ENCODE measurements at places on chromosomes 11 and 22.

DNA sequence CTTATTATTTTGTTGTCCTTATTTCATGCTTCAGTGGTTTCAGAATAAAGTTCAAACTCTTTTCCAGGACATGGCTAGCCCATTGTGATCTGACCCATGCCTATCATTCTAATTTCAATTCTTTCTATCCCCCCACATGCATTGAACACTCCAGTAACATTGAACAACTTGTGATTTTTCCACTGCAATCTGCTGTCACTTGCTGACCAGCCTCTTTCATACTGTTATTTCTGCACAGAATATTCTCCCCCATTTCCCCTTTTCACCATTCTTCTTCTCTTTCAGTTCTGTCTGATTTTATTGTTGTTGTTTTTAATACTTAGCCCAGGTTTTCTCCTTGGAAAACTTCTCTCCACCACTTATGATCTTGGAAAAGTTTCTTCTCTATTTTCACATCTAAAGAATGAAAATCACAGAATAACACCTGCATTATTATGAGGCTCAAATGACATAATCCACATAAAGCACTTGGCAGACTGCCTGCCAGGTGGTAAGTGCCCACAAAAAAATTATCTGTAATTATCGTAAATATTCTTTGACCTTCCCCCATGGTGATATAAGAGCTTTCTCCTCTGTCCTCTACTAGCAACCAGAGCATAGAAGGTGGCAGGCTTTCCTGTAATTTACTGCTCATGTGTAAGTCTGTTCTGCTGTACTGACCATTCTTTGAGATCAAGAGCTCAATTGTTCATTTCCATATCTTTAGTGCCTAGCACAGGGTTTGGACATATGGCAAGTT lies 51.9 kb upstream of the EED start:
- DNase-seq: no peak

GRCh38 chr11:65918211-65919140 lies at the start of gene C11orf68:
TSS of gene C11orf68 (minus strand) at chr11:65919062. CDS start at chr11:65919031, 31 bp downstream.
- DNase-seq: no peak

- DNase-seq: no peak
Measured at GRCh38 chr11:83722392-83723119, 436.4 kb upstream of the CCDC90B start.

DNA sequence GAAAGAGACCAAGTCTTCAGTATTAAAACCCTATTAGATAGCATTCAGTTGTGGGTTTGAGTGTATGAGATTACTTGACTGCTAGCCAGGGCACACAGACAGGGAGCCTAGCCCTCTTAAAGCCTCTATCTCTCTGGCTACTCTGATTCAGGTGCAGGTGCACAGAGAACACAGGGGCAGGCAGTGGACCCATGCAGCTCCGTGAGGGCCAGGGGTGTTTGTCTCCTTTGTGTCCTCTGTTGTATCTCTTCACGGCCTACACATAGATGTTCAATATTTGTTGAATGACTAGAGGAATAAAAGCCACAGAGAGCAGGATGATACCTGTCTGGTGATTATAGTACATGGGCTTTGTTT lies 21.5 kb upstream of the AIFM3 start:
- no peak for DNase-seq

GRCh38 chr11:85718991-85719807 lies 33.2 kb upstream of the CCDC89 start:
- DNase-seq: no peak

DNA sequence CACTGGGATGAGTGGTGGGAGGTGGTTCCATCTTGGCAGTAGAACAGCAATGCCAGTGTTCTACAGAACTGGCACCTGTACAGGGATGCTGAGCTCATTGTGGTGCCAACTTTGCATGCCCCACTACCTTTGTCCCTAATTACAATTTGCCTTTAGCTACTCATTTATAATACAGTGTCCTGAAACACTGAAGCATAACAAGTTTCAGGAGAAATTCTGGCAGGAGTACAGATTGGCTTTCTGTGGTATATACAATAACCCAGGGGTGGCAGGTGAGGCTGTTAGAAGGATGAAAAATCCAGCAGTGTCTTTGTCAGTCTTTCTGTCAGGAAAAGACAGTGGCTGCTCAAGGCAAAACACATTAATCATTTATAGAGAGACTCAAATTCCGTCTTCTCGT lies 240.3 kb downstream of the FAM76B start:
- DNase-seq: no peak

DNA sequence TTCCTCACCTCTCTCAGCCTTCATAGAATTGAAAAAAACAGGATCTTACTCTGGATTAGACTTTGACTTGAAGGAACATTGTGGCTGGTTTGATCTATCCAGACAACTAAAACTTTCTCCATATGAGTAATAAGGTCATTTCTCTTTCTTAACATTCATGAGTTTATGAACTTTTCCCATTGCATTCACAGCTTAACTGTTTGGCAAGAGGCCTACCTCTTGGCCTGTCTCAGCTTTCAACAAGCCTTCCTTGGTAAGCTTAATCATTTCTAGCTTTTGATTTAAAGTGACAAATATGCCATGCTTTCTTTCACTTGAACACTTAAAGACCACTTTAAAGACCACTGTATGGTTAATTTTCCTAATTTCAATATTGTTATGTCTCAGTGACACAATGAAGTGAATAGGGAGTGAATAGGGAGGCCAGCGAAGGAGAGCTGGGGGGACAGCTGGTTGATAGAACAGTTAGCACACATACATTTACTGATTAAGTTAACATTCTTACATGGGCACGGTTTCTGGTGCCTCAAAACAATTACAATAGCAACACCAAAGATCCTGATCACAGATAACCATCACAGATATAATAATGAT lies 17.0 kb downstream of the IMMP1L start:
- no peak for DNase-seq

GRCh38 chr11:10590218-10590915 lies 21.9 kb upstream of the LYVE1 start:
- DNase-seq: no peak

- DNase-seq: no peak
Measured at GRCh38 chr11:68929706-68930570, 26.2 kb downstream of the IGHMBP2 start.

DNA sequence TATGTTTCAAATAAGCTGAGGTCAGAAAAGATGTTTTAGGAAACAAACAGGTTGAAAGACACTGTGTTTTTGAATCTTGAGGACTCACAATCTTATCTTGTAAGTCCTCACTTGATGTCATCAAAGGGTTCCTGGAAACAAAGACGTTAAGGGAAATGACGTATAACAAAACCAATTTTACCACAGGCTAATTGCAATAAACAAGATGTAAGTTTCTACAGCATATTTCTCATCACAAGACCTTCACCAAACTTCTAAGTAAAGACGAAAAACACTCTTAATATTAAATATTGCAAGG lies 433.5 kb upstream of the FAT3 start:
- no peak for DNase-seq

DNA sequence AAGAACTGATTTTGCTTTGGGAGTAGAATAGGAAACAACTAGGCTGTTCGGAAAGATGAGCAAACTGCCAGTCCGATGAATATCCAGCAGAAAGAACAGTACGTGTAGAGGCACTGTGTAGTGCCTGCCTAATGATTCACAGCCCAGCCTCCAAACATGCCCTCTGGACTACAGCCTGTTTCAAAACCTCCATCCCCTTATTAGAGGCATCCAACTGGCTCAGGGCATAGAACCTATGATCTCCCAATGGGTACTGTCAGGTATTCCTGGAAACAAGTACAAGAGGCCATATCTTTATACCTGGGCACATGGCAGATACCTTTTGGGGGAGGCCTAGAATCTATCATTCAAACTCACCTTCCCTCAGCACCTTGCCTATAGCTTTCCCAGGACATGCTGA lies 4.9 kb downstream of the RRP8 start:
- no peak for DNase-seq

GRCh38 chr11:15228331-15228849 lies 113.7 kb downstream of the INSC start:
- no peak for DNase-seq

DNA sequence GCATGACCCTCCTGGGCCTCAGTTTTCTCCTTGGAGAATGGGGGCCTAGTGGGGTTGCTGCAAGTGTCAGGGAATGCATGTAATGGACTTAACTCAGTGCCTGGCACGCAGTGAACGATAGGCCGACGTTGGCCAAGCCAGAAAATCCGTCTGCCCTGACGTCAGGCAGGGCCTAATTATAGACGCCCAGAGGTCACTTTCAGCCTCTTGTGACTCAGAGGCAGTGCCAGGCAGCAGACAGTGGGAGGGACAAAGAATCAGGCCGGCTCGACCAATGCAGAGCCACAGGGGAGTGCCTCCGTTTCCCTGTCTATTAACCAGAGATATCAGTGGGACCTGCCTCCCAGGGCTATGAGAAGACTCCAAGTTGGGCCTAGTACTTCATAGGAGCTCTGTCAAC lies 115.0 kb downstream of the MN1 start:
- DNase-seq: no peak

DNA sequence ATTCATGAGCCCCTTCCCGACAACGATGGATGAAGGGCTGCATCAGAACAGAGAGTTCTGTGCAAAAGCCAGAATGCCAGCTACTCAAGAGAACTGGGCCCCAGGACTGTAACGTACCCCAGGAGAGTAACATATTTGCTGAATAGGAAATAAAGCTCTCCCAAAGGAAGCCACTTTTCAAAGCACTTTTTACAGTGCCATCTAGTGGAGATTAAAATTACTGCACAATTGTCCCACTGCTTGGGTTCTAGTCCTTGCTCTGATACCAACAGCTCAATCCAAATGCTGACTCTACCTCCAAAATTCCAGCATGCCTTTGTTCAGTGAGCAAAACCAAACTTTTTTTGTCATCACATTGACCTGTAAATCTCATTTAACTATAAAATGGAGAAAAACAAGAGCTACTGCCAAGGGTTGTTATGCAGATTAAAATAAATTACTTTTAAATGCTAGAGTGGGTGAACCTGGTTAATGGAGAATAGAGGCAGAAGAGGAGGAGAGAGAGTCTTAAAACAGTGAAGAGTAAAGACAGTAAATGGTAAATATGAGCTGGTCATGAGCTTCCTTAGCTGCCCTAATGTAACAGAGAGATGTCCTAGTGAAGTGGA lies 87.6 kb upstream of the FSHB start:
- DNase-seq: peak; percentile 14

DNA sequence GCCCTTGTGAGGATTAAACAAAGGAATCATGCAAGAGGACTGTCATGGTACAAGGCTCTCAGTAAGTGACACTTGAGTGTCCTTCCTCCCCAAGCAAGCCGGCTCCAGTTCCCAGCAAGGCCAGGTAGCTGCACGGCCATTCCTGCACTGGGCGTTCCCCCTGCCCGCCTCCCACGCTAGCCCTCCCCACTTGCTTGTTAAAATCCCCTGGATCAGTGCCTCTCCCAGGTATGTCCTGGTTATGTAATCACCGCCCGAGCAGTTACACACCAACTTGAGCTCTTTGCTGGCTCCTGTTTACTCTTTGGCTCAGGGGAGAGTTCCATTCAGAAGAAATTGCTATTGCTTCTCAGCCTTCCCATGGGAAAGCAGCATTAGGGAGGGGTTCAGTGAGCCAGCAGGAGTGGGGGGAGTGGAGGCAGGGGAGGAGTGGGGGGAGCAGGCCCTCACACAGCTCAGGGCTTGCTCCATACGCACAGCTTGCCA lies 19.4 kb upstream of the MYEOV start:
- no peak for DNase-seq

DNA sequence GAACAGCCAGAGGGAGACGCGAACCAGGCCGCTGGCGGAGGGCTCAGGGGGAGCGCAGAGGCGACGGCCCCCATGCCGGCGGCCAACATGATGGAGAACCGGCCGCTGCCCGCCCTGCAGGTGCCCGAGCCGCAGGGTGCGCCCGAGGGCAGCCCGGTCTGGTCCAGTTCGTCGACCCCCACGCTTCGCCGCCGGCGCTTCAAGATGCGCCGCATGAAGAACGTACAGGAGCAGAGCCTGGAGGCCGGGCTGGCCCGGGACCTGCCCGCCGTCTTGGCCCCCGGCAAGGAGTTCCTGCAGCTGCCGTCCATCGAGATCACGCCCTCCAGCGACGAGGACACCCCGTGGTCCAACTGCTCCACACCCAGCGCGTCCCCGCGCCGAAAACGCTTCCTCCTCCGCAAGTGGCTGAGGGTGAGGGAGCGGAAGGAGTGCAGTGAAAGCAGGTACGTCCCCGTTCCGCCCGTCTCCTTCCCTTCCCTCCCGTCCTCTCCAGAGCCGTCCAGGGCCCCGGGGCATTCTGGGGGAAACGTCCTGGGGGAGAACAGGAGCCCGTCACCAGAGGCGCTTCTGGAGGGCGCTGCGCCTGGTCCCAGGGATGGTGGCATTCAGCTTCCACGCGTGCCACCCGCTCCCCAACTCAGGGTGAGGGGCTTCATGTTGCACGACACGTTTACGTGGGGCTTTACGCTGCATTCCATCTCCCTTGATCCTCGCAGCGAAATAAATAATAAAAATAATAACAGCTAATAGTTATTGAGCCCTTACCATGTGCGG lies 840 bp downstream of the GRAMD1B start:
- DNase-seq: peak; percentile 61

- DNase-seq: no peak
Measured at GRCh38 chr22:38987171-38987895, 5.2 kb downstream of the APOBEC3B start.

GRCh38 chr22:25930083-25930482 lies 188.1 kb downstream of the MYO18B start:
- DNase-seq: no peak

Measured in germinal center (tissue), 1 donor.